Stimulated activated naive CD8-positive, alpha-beta T cell treated with anti-CD3 and anti-CD28 coated beads, Interleukin-15, Interleukin-2, amounts not matched to agents 100 U/mL and 50 U/mL, for 24 hours (primary cell): ENCODE measurements at places on chromosomes 4 and X.

GRCh38 chrX:37315511-37316248, 33.5 kb upstream of the PRRG1 start:
- DNase-seq: no peak

DNA sequence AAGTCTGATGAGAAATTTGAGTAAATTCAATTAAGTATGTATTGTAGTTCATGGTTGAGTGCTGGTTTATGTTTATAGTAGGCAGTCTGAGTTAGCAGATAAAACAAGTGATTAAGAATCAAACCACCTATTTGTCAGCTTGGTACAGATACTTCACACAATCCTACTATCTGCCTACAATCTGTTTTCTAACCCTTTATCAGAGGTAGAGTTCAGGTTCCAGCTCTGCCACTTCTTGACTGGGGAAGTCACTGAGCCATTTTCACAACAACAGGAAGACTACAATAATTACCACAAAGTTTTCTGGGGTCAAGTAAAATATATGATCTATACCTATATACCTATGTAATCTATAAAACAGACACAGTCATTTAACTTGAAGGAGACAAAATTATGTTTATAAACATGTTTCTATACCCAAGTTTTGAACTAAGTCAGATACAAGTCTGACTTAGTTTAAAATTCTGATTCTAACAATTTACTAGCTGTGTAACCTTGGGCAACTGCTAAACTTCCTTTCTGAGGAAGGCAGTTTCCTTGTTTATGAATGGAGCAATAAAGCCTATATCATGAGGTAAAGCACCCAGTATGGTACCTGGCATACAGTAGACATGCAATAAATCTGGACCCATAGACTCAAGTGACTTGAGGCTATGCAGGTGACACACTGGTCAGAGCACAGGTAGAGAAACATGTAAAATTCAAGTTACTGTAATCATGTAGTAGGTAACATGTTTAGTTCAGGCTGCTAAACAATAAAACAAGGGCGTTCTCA, 37.2 kb upstream of the BDH2 start:
- DNase-seq: no peak

GRCh38 chr4:111556851-111557250, 588.4 kb upstream of the FAM241A start:
- no peak for DNase-seq

- DNase-seq: no peak
Measured at GRCh38 chr4:147587041-147587440, 30.2 kb upstream of the TMEM184C start.

DNA sequence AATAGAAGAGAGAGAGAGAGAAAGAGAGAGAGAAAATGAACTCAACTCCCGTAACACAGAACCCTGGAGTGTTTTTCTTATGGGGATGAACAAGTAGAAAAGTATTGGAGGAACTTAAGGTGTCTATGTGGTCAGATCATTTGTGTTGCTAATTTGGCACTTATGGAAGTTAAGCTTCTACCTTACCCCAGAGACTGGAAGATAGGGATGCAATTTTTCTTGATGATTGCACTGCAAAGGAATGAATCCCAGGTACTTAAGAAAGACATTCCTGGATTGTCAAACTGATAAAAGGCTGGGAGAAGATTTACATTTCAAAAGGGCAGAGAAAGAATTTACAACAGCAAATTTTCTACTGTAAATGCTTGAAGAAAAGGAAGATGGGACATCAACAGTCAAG, 57.2 kb downstream of the MAP9 start:
- DNase-seq: no peak

DNA sequence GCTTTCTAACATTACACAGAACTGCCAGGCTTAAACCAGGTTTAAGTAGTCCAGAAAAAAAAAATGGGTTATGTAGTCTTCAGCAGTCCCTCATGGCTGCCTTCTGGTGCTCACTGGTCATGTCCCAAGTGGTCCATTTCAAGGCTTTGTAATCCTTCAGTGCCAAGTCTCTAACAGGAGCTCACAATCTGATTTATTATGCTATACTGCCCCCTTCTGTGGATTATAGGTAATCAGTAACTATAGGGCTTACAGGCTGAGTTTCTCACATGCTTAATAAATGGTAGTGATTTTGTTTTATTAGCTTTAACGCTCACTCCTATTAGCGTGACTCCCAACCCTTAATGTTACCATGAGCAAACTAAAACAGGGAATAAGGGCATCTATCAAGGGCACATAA, 92.5 kb upstream of the EDA2R start:
- DNase-seq: no peak

- DNase-seq: no peak
Measured at GRCh38 chr4:40481977-40482376, 146.8 kb downstream of the CHRNA9 start.

DNA sequence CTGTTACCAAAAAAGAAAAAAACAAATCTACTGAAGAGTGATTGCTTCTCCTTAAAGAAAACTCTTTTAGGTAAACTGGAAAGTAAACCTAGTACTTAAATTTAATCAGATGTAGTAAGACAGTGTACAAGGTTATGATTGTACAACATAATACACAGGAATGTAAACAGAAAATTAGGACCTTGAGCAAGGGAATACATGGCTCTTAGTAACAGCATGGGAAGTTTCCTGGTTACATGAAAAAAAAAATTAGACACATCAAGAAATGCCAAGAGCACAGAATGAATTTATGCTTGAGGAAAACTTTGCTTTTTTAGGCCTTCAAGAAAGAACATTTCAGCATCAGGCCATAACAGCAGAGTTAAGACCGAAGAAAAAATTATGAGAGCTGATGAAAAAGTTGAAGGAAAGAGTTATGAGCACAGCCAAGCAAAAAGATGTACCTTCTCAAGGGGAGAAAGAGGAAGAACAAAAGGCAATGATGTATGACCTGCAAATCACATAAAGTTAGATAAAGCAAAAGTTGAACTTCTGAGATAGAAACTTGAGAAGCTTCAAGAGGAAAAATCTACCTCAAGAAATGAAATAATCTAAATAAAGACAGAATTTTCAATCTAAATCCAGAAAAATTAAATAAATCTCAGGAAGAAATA, 311.6 kb downstream of the GALNTL6 start:
- DNase-seq: no peak

GRCh38 chr4:150126864-150127203, 48.6 kb downstream of the DCLK2 start:
- no peak for DNase-seq
